ENCODE measurements at places on chromosomes 1 and 21.
A peak's percentile ranks its signal among the peaks of the same experiment; 100 is the strongest.

- no peak for DNase-seq
These were observed 45.1 kb downstream of the TMEM53 start for GRCh38 chr1:44628962-44629756.

GRCh38 chr1:64535938-64536835 is 66.3 kb downstream of the CACHD1 start:
- no peak for DNase-seq

- no peak for DNase-seq
These were observed 6.4 kb upstream of the RPE65 start for GRCh38 chr1:68456202-68456601.

- DNase-seq = no peak
These were observed 116.3 kb downstream of the RHOU start for GRCh38 chr1:228851618-228852017.

- no peak for DNase-seq
These were observed 4.6 kb upstream of the OLIG2 start for GRCh38 chr21:33021150-33021549.

DNA sequence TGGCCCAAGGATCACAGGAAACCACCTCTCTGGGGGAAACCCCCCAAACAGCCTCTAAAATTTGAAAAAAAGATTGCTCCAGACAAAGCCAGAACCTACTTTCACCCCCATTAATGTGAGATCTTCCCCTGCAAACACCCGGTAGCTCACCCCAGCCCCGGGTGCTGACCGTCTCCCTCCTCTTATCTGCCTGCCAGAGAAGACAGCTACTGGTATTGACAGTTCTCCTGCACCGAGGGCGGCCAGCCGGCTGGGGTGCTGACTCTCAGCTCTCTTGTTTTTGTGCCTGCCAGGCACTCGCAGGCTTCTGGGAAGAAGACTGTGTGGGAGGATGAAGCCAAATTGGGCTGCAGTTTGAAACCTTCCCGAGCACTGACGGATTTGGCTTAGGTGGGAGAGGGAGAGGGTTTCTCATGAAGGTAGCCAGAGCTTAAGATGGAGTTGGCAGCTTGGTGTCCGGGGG is 48.2 kb downstream of the RASSF5 start:
- no peak for DNase-seq

- DNase-seq = no peak
These were observed 69.9 kb upstream of the ADGRL2 start for GRCh38 chr1:81730881-81731280.

DNA sequence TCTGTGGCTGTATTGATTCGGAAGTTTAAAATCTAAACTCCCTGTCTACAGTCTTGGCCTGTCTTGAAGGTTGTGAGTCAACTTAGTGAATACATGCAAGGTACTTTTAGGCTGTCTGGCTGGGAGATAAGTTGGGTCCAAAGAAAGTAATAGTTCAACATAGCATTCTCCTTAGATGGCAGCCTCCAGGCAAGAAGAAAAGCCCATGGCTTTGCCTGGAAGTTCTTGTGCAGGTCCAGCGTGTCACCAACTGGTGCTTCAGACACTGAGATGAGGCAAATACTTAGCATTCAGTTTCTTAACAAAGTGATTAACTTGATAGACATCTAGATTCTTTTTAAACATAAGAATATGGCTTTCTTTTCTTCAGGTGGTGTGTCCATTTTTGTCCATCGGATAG is 328.2 kb downstream of the DISC1 start:
- no peak for DNase-seq

DNA sequence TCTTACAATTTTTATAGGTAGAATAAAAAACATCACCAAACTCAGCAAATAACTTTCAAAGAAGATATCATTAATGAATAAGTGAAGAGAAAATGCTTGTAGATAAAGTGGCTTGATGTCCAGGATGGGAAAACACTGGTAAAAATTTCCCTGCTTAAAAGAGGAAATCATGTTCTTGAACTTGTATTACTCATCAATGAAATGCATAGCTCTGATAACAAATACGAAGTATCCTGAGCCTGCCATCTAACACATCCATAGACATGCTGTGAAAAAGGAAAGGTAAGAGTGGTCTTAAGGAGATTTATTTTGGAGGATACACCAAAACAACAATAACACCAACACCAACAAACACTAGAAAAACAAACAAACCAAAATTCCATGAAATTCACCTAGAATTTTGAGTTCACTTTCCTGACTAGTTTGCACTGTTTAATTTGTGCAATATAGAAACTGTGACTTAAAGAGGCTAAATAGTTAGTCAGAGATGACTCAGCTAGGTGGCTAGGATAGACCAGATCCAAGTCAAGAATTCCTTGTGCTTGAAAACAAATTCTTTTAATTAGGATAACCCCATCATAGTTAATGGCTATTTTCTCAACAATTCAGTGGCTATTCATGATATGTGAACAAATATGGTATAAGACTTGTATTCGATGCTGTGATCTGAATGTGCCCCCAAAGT is 179.8 kb upstream of the KCNK2 start:
- DNase-seq = no peak

DNA sequence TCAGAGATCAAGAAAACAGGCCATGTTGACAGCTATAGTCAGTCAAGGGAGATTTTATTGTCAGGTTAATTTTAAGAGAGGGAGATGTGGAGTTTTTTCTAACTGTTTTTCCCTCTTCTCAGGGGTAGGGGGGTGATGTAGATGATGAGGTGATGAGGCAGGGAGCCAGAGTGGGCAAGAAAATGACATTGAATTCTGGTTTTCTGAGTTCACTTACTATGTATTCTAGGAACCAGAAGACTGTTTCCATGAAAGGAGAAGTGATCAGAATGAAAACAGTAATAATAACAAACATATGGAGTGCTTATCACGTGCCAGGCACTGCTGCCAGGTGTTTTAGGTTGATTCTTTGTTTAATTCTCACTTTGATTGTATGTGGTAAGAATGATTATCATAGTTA is 40.2 kb downstream of the CASQ2 start:
- no peak for DNase-seq

- no peak for DNase-seq
These were observed 64.6 kb downstream of the SLC66A1 start for GRCh38 chr1:19376428-19377372.

- peak; percentile 46 for DNase-seq
These were observed 81.7 kb upstream of the ZNF648 start for GRCh38 chr1:182143154-182143657.

- no peak for DNase-seq
These were observed 20.5 kb upstream of the ZBTB18 start for GRCh38 chr1:244030481-244031040.

GRCh38 chr1:151406176-151406575 is 6.8 kb downstream of the PSMB4 start:
- no peak for DNase-seq

DNA sequence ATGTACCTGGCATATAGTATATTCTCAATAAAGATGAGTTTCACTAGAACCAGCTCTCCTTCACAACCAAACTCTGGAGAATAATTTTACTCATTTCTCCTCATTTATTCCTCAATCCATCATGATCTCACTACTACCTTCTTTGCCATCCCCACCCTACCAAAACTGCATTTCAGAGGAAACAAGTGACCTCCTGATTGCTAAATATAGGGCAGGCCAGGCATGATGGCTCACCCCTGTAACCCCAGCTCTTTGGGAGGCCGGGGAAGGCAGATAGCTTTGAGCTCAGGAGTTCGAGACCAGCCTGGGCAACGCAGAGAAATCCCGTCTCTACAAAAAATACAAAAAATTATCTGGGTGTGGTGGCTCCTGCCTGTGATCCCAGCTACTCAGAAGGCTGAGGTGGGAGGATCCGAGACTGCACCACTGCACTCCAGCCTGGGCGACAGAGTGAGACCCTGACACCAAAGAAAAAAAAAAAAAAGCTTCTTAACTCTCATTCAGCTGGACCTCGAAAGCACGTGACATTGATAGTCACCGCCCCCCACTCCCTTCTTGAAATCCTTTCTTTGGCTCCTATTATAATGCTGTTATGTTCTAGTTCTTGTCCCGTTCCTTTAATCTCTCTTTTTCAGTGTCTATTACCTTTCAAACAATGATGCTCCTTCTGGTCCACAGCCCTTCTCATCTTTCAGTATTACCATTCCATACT is 2.1 kb downstream of the TESK2 start:
- DNase-seq = no peak

- no peak for DNase-seq
These were observed 44.0 kb downstream of the IGSF21 start for GRCh38 chr1:18151436-18152122.

GRCh38 chr1:78146205-78146771 is 100.5 kb downstream of the GIPC2 start:
- DNase-seq = no peak

GRCh38 chr21:33332143-33332542 is 7.4 kb downstream of the IFNAR1 start:
- no peak for DNase-seq

- no peak for DNase-seq
These were observed 49.1 kb downstream of the EYA3 start for GRCh38 chr1:28039341-28039740.

DNA sequence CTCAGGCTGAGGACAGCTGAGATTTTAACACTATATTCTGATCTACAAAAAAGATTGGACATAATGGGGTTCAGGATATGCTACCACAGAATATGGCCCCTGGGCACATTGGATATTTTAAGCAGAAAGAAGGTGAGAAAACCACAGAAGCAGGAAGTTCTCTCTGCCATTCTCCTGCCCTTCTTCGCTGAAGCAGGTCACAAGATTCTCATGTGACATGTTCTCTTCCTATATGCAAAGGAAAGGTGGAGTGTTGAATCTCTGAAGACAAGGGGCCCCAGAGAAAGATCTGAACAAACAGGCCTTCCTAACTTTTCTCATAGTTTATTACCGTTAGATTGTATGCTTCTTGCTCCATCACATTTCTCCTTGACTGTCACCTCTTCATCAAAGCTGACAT is 285.7 kb downstream of the S1PR1 start:
- no peak for DNase-seq

GRCh38 chr1:227734856-227735538 is at the start of the genes JMJD4 and SNAP47:
TSS of gene JMJD4 (minus strand) at chr1:227735302. CDS start at chr1:227735273, 29 bp downstream.
TSS of gene SNAP47 (plus strand) at chr1:227735435. CDS start at chr1:227747737, 12,302 bp downstream.
- peak; percentile 55 for DNase-seq

GRCh38 chr1:81974222-81974841 is 173.6 kb downstream of the ADGRL2 start:
- no peak for DNase-seq

DNA sequence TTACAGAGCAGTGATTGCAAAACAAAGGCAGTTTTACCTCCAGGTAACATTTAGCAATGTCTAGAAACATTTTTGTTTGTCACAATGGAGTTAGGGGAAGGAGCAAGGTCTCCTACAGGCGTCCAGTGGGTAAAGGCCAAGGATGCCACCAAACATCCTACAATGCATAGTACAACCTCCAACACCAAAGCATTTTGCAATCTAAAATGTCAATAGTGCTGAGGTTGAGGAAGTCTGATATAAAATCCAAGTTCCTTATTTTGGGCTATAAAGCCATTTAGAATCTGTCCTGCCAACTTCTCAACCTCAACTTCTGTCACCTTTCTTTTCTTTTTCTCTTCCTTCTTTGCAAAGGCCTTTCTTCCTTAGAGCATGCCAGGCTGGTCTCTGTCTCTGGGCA is 111.2 kb downstream of the FASLG start:
- no peak for DNase-seq

GRCh38 chr1:178542554-178543289 is 29.8 kb downstream of the TEX35 start:
- no peak for DNase-seq

DNA sequence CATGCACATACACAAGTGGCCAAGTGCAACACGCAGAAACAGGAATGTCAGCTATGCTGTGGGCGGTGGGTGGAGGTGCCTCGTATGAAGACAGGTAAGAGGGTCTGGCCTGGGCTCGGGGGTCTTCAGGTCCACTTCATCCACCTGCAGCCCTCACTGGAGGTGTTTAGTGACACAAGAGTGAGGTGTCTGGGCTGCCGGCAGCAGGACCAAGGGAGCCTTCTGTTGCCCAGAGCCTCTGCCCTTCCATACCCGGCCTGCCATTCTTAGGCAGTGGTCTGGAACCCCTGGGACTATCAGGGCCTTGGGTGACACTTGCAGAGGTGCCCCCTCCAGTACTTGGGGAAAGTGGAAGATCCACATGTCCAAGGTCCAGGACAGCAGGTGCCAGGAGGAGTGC is 21.7 kb upstream of the ACTRT2 start:
- DNase-seq = no peak

DNA sequence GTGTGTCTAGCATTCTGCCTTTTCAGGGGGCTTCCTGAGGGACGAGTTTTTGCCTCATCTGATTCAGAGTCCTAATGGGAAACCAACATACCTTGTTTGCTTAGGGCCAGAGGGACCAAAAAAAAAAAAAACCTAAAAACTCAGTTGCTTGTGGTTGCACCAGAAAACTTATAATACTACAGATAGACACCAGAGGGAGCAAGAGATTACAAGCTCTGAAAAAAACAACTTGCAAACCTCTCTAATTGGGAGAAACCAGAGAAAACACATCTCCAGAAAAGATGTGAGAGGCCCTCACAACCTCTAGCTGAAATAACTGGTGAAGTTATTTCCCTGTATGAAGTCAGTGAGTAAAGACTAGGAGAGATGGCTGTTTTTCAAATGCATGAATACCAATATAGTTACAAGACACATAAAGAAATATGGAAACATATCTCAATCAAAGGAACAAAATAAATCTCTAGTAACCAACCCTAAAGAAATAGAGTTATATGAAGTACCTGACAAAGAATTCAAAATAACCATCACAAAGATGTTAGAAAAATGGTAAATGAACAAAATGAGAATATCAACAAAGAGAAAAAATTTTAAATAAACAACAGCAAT is 233.7 kb upstream of the NFIA start:
- DNase-seq = no peak

- peak; percentile 24 for DNase-seq
These were observed 109.4 kb downstream of the NRDC start for GRCh38 chr1:51768971-51769588.

- DNase-seq = no peak
These were observed 1.9 kb downstream of the ZBTB7B start for GRCh38 chr1:155004352-155005075.

DNA sequence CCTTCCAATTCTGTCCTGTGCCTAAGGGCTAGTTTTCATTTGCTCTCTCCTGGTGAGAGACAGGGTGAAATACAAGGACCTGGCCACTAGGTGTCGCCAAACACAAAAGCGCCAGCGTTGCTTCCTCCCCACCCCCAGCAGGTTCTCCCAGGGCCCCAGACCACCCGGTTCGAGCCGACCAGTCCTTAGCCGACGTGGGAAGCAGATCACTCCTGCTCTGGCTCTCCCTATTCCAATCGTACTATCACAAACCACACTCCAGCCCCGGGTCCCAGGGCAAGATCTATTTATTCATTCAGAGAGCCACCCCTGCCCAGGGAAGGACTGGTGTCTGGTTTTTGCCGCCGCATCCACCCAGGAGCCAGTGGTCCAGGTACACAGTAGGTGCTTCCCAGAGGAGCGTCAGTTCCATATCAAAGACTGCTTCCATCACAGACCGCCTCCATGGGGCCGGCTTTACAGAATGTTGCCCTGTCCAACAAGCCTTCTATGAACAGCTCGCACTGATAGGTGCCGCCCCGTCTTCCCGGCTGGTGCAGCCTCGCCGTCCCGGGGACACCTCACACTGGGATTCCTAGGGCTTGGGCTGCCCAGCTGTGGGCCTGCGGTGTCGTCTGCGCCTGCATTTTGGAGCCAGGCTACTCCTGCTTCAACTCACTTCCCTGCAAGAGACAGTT is 35.0 kb downstream of the CTNNBIP1 start:
- no peak for DNase-seq
